ENCODE measurements at places on chromosomes 2 and 18.

GRCh38 chr2:234674781-234675201 is 177.9 kb upstream of the ARL4C start:
- DNase-seq, result no peak

- no peak for DNase-seq
Observed at GRCh38 chr2:159202568-159203071, 83.9 kb downstream of the WDSUB1 start.

GRCh38 chr2:147294825-147295392 is 549.9 kb upstream of the ACVR2A start:
- no peak for DNase-seq

DNA sequence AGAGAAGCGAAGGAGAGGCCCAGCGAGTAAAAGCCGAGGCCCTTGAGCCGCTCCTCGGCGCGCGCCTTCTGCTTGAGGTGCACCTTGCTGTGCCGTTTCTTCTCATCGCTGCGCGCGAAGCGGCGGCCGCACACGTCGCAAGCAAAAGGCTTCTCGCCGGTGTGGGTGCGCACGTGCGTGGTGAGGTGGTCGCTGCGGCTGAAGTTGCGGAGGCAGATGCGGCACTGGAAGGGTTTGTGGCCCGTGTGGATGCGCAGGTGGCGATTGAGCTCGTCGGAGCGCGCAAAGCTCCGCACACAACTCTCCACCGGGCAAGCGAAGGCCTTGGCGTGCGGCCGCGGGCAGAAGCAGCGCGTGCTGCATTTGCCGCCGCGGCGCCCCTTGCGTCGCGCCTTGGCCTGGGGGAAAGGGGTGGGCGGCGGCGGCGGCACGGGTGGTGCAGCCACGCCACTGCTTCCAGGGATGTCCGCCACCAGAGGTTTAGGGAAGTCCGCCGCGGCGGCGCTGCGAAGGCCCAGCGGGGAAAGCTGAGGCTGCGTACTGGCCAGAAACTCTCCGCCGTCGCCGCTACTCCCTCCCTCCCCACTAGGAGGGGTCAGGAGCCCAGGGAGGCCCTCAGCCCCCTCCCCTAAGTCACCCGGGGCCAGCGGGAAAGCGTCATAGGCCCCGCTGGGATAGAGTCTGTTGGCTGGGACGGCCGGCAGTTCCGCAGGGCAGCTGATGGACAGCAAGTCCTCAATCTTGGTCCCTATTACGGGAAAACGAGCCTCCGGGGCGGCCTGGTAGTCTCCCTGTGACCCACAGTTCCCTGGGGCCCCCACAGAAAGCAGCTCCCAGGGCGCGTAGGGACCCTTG is 1.7 kb downstream of the EGR4 start:
- peak; percentile 17 for DNase-seq

DNA sequence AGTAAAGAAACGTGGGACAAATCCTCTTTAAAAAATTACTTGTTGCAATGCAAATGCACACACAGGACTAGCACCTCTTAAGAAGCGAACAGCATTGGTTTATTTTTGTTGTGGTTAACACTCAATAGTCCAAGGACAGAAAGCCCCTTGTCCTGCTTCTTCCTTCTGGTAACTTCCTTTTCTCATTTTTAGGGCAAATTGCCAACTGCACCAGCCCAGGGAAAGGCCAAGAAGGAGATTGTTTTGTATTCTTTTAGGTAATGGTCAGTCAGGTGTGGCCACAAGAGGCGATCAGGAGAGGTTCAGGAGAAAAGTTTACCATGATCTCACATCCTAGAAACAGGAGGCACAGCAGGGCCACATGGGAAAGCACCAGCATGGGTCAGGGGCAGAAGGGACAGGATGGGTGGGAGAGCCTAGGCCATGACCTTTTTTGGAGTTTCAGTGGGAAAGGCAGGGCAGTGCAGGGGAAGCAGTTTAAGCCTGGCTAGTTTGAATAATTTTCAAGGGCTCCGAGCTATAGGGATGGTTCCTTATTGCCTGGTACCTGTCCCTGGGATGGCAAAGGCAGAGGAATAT is 73.0 kb downstream of the CHRNA1 start:
- DNase-seq, result no peak

GRCh38 chr2:127771756-127772155 is 39.2 kb downstream of the WDR33 start:
- DNase-seq, result no peak

GRCh38 chr2:234998404-234999211 is 46.8 kb downstream of the SH3BP4 start:
- no peak for DNase-seq

GRCh38 chr2:176261136-176261535 is 8.1 kb upstream of the MTX2 start:
- DNase-seq, result no peak

GRCh38 chr2:106565599-106565998 is 78.4 kb downstream of the CD8B2 start:
- no peak for DNase-seq

GRCh38 chr2:68798569-68798968 is 64.0 kb downstream of the ARHGAP25 start:
- DNase-seq, result no peak

- peak; percentile 67 for DNase-seq
Observed at GRCh38 chr2:192051533-192051932, 143.2 kb downstream of the TMEFF2 start.

- no peak for DNase-seq
Observed at GRCh38 chr2:238102865-238103264, 2.7 kb downstream of the ESPNL start.

- no peak for DNase-seq
Observed at GRCh38 chr2:211611061-211611518, 927.5 kb downstream of the ERBB4 start.

GRCh38 chr2:30315391-30316063 is 84.2 kb downstream of the LBH start:
- no peak for DNase-seq

DNA sequence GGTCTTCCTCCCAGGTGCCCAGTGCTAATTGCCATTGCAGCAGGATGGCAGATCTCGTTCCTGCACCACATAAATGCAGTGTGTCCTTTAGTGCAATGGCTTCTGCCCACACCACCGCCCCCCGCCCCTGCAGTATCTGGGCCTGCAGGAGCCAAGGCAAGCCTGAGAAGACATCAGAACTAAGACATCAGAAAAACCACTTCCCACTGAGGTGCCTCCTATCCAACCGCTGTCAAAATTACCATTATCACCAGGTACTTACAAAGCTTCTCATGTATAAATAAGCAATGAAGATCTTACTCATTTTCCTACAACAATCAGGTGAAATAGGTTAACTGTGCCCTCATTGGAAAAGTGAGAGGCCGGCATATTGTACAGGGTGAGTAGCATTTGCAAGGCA is 228.8 kb downstream of the FBXO15 start:
- no peak for DNase-seq

DNA sequence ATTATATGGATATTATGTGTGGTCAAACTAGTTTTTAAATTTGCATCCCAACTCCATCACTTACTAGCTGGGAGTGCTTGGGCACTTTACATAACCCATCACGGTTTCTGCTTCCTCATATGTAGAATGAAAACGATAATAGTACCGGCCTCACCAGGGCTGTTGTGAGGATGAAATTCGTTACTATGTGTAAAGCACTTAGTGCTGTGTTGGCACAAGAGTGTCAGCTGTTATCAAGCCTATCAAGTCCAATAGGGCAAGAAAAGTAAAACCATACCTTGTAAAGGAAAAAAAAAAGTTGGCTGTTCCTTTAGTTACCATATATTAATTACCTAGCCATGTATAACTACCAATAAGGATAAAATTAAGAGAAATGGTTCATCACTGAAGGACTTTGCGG is 65.4 kb downstream of the TET3 start:
- no peak for DNase-seq

DNA sequence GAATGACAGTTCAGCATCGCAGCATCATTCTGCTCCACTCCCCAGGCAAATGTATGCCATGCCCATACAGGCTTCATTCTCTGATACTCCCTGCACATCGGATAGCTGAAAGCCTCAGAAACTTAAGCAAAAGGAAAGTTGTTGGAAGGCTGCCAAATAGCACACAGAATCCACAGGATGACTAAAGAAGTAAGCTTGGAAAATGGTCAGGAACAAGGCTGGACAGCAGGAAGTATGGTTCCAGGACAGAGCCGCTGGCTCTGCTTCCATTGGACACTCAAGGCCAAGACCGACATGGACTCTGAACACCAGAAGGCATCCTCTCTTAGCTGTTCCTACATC is 256.5 kb downstream of the CDH20 start:
- no peak for DNase-seq

DNA sequence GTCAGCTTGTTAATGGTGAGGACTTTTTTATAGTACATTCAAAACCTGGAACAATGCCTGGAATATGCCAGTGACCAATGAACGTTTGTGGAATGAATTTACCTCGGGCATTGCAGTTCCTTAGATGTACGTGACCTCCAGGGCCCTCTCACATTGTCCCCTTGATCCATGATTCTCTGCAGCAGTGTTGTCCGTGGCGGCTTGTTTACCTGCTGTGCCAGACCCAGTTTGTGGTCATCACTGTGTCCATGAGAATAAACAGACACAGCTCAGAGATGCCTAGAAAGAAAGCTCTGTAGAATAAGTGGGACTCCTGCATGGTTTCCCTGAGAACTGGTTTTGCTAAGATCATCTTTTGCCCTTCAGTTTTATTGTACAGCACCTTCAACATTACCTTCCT is 1132.2 kb downstream of the DPP10 start:
- peak; percentile 23 for DNase-seq

- DNase-seq, result peak; percentile 57
Observed at GRCh38 chr2:98912221-98912851, 23.7 kb downstream of the CRACDL start.

DNA sequence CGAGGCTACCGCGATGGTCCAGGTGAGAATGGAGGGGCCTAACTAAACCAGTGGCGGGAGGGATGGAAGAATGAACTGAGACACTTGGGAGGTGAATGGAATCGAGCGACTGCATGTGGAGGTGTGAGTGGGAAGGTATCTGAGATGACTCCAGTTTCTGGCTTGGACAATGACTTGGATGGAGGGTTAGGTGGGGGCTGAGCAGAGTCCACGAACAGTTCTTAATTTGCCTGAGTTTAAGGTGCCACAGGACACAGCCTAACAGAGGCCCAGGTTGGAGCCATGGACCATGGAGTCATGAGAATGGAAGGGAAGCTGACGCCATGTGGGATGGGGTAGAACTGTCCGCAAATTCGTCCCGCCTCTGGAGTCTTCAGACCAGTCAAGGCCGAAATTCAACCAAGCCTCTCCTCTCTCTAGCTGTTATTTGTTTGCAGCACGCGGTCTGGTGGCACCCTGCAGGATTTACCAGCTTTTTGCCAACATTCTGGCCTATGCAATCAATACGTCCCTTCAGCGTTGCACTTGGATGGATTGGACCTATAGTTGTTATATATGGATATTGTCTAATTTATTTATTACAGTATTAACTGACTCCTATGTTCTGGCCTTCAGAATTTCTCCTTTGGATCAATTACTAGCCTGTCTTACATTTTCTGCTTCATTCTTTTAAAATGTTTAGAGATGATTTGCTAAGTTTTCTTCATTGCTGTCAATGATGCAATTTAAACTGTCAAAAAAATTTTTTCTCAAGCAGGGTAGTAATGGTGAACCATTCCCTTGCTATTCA is 940 bp upstream of the BOLA3 start:
- no peak for DNase-seq

- no peak for DNase-seq
Observed at GRCh38 chr2:234372506-234372905, 124.4 kb downstream of the ARL4C start.

DNA sequence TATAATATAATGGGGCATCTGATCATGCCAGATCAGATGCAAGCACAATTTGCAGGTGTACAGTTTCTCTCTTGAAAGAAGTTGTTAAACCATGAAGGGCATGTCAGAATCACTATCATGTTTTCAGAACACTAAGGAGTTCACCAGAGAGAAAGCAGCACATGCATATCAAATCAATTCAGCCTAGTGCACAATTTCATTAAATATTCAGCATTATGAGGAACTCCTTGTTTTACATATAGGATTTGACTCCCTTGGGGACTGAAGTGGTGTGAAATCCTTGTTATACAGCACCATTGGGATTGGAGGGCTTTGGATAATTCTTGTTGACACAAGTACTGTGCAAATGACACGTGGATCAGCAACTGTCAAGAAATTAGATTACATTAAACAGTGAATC is 562.1 kb upstream of the KLHL29 start:
- no peak for DNase-seq

- DNase-seq, result no peak
Observed at GRCh38 chr2:5304640-5305039, 387.5 kb upstream of the SOX11 start.

GRCh38 chr2:78061301-78061700 is 539.1 kb upstream of the LRRTM4 start:
- no peak for DNase-seq

DNA sequence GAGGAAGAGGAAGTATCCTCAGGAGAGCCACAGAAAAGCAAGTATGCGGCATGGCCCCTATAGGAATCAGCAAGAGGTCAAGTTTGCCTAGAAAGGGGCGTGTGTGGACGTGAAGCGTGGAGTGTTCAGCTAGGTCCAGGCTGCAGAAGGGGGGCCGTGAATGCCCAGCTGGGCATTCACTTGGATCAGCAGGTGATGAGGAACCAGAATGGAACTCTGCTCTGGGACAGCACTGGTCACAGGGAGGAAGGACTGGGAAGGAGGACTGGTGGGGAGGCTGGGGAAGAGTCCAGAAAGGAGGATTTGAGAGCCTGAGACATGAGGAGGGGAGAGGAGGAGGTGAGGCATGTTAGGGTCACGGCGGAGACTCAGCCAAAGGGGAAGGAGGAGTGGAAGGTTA is 19.8 kb downstream of the STAT1 start:
- DNase-seq, result no peak

- DNase-seq, result no peak
Observed at GRCh38 chr2:209582281-209582680, 158.4 kb downstream of the MAP2 start.

DNA sequence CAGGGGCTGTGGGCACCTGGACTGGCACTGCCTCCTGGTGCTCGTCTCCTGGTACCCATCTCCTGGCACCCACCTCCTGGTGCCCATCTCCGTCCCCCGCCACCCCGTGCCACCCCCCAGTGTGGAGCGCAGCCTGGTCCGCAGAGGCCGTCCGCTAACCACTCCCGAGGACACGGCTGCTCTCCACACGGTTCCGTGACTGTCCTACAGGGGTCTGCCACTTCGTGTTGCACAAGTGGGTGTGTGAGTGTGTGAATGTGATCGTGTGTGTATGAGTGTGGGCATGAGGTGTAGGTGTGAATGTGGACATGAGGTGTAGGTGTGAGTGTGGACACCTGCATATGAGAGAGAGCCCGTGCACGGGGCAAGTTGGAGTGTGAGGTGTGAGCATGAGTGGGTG is 119.4 kb upstream of the HS6ST1 start:
- DNase-seq, result no peak

DNA sequence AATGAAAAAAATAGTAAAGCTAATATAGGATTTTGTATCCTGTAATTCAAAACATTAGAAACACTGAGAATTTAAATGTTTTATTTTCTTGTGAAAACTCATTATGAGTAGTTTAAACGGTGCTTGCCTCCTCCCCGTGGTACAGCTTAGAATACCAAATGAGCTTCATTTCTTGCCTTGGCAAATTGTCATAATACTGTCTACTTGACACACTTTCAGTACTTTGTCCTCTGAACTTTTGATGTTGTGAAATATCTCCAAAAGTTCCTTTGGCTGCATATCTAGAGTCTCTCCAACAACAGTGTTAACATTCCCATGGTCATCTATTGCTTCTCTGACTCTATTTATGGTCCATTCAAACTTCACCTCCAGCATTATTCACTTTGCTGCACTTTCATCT is 61.9 kb upstream of the EPB41L5 start:
- DNase-seq, result no peak

GRCh38 chr2:232434091-232434490 is 21.9 kb upstream of the ALPI start:
- no peak for DNase-seq

GRCh38 chr2:59005836-59006615 is 764.9 kb upstream of the FANCL start:
- DNase-seq, result no peak

- DNase-seq, result no peak
Observed at GRCh38 chr2:145690183-145690778, 1170.4 kb upstream of the ZEB2 start.

All from NCI-H748 treated with DMSO at 0.1 percent for 48 hours (cell line).